ENCODE measurements at places on chromosomes 4 and X.

DNA sequence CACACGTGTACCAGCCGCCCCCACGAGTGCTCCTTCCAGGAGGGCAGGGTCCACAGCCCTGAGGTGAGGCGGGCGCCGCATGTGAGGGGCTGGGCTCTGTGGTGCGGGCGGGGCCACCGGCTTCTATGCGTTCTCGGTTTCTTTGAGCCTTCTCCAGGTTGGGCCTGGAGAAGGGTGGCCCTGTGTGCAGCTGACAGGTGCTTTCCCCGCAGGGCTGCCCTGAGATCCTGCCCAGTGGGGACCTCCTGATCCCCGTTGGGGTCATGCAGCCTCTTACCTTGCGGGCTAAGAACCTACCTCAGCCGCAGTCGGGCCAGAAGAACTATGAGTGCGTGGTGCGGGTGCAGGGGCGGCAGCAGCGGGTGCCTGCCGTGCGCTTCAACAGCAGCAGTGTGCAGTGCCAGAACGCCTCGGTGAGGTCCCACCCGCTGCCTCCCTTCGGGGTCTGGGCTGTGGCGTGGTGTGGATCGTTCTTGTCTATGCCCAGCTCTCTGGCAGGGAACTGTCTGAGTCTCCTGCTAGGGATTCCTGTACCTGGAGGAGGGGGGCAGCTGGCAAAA, 6.8 kb downstream of the PLXNA3 start:
- no peak for DNase-seq

DNA sequence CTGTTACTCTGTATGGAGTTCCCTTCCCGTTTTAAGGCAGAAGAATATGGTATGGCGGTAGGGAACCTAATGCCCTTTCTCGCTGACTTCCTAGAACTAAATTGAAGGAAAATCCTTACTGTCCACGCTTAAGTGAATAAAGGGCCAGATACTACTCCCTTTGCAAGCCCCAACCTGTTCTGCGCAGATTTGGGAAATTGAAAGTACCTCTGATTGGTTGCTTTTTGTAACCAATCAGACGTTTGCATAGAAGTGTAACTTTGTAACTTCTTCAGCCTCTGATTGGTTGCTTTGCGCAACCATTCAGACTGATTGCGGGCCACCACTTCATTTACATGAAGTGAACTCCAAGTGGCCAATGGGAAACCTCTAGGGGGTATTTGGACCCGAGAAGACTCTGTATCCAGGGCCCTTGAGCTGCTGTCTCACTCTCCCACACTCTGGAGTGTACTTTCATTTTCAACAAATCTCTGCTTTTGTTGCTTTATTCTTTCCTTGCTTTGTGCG, 1.2 kb upstream of the TMEM33 start:
- DNase-seq, result no peak

DNA sequence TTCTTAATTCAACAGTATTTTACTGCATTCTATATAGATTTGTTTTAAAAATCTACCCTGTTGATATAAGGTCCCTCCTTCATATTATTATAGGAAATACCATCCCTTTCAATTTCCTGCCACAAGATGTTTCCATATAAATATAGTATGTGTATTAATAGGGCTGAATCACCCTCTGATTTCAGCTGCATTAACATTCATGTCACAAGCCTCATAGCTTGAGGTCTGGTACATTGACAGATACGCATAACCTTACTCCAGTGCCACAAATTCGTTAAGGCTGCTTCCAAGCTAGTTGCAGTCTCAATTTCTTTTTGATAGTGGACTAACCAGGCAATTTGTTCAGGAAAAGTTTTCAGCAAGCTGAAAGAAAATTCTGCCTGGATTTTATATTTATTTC, 128.4 kb downstream of the KLHL34 start:
- DNase-seq, result no peak

GRCh38 chr4:73070074-73070390, 516 bp upstream of the COX18 start:
- DNase-seq, result no peak

DNA sequence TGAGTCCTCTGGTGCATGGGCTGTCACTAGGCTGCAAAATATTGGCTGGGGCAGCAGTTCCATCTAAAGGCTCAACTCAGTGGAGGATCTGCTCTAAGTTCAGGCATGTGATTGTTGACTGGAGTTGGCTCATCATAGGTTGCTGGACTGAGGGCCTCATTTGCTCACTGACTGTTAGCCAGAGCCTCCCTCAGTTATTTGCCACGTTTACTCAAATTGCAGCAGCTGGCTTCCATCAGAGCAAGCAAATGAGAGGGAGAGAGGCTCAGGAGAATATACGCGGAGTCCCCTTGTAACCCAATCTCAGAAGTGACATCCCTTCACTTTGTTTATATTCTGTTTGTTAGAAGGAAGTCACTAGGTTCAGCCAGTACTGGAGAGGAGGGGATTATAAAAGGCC, 54.1 kb downstream of the BMP3 start:
- DNase-seq, result peak; percentile 18

- DNase-seq, result no peak
Measured at GRCh38 chrX:74230094-74230493, 73.9 kb upstream of the ZCCHC13 start.

GRCh38 chr4:159360549-159360948, 257.7 kb downstream of the RAPGEF2 start:
- DNase-seq, result no peak

DNA sequence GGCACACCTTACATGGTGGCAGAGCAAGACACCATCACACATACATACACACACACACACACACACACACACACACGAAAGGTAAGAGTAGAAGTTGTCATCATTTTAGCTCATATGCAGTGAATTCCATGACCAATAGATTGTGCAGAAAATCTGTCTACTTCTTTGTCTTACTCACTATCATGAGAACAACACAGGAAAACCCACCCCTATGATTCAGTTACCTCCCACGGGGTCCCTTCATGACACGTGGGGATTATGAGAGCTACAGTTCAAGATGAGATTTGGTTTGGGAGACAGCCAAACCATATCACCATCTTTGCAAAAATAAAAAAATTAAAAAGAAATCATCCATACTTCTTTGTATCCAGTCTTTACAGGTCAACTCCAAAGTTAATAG, 221.1 kb downstream of the BMPR1B start:
- DNase-seq, result no peak

DNA sequence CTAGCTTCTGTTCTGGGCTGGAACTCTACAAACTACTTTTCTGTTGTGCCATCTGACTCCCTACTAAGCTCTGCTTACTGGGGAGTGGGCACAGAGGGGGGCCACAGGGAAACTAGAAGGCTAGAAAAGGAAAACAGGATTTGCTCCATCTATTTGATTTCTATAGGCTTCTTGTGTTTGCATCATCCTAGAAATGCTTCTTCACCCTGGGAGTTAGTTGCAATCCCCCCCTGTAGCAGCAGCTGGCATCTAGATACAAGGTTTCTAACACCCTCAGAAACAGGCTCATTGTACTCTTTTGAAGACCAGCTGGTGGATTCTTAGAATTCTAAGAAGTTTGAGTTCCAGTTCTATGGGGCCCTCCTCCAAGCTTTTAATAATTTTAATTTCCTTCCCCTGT, 213.4 kb downstream of the TMA16 start:
- no peak for DNase-seq

- DNase-seq, result no peak
Measured at GRCh38 chr4:138348055-138348454, 105.9 kb upstream of the SLC7A11 start.

DNA sequence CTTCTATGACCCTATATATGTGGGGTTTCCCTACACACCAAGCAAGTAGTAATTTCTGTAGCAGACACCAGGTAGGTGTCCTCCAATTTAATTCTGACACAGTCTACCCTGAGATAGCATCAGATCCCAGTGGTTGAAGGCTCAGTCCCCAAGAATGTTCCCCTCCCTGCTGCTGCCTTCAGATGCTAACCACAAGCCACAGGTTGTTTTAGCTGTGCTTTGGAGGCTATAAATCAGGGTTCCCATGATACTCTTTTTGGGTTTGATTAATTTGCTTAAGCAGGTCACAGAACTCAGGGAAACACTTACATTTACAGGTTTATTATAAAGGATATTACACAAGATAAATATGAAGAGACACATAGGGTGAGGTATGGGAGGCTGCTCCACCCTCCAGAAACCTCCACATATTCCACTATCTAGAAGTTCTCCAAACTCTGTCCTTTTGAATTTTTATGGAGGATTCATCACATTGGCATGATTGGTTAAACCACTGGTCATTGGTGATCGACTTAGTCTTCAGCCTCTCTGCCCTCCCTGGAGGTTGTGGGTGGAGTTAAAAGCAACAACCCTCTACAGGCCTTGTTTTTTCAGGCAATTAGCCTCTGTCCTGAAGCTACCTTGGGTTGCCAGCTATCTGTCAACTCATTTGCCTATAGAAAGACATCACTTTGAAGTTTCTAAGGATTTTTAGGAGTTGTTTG, 50.8 kb downstream of the GRIA2 start:
- DNase-seq, result no peak

Measured in femur (tissue), 1 donor.